ENCODE measurements at places on chromosomes 3 and 15.

- no peaks in the 10 kb centered on the region for H3K27me3 ChIP-seq
- peaks cover 44% of the 10 kb centered on the region for H3K4me1 ChIP-seq
- no peak overlapping the region for H3K4me3 ChIP-seq
- DNase-seq, result no peak
These were observed 20.9 kb downstream of the RAB7A start for GRCh38 chr3:128746881-128747280.

DNA sequence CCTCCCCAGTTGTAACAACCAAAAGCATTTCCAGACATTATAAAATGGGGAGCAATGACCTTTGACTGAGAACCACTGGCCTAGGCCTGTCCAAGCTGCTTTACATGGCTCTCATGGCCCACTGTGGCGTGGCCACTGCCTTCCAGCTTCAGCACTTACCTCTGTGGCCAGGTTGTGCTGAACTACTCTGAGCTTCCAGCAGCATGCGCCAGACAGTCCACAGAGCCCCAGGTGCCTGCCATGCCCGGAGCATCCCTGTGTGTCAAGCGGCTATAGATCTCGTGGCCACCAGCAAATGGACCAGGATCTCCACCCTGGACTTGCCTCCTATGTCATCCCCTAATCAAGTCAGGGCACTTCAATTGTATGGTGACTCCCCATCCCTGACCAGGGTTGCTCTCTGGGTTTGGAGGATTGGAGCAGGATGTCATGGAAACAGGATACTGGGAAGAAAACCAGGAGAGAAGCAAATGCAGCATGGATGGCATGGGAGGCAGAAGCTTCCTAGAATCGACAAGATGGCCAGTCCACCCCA lies 199.7 kb downstream of the UACA start:
- no peak for DNase-seq
- H3K36me3 ChIP-seq, result no peaks in the 10 kb centered on the region
- no peaks in the 10 kb centered on the region for H3K27me3 ChIP-seq
- no peak overlapping the region for H3K4me3 ChIP-seq
- peaks cover 35% of the 10 kb centered on the region for H3K4me1 ChIP-seq

- no peaks in the 10 kb centered on the region for H3K36me3 ChIP-seq
- H3K27me3 ChIP-seq, result no peaks in the 10 kb centered on the region
- no peak overlapping the region for H3K27ac ChIP-seq
- no peak for DNase-seq
- no peak overlapping the region for H3K4me3 ChIP-seq
These were observed 818.5 kb downstream of the TBL1XR1 start for GRCh38 chr3:176378789-176379188.

DNA sequence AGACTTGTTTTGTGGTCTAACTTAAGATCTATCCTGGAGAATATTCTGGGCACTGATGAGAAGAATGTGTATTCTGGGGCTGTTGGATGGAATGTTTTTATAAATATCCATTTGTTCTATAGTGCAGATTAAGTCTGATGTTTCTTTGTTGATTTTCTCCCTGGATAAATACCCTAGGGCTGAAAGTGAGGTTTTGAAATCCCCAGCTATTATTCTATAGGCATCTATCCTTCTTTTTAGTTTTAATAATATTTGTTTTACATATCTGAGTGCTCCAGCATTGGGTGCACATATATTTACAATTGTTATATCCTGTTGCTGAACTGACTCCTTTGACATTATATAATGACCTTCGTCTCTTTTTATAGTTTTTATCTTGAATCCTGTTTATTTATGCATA lies 42.9 kb downstream of the GALK2 start:
- H3K36me3 ChIP-seq, result peaks cover 11% of the 10 kb centered on the region
- no peak for DNase-seq
- H3K27me3 ChIP-seq, result no peaks in the 10 kb centered on the region
- H3K27ac ChIP-seq, result no peak overlapping the region
- H3K4me3 ChIP-seq, result no peak overlapping the region
- no peaks in the 10 kb centered on the region for H3K4me1 ChIP-seq

DNA sequence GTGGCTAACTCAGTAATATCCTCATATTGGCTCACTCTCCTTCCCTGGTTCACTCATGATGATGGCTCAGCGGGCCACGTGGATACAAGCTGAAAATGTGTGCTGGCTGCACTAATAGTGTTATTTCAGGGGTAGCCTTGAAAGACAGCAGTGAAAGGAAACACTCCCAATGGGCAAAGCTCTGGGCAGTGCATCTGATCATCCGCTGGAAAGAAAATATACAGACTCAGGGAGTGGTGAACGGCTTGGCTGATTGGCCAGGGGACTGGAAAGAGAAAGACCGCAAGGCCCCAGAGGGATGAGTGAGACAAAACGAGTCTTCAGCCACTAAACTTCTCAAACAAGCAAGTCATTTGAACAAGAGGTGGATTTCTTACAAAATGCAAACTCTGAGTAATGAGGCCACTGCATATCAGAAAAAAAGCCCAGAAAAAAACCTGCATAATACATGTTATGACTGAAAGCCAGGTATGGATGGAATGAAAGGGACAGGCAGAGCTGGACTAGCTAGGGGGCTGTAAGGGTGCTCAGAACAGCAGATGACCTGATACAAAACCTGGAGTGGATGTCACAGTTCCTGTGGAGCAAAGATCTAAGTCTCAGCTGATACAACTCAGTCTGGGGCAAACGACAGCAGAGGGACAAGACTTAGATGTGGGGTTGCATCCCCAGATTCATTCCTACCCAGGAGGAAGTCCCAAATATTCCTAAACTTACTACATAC lies 33.3 kb downstream of the CMTM6 start:
- H3K27me3 ChIP-seq, result no peaks in the 10 kb centered on the region
- peaks cover 25% of the 10 kb centered on the region for H3K36me3 ChIP-seq
- no peak overlapping the region for H3K4me3 ChIP-seq
- H3K4me1 ChIP-seq, result peaks cover 25% of the 10 kb centered on the region
- H3K27ac ChIP-seq, result no peak overlapping the region

- no peaks in the 10 kb centered on the region for H3K4me1 ChIP-seq
- H3K27ac ChIP-seq, result no peak overlapping the region
- H3K4me3 ChIP-seq, result no peak overlapping the region
- H3K36me3 ChIP-seq, result no peaks in the 10 kb centered on the region
- no peak for DNase-seq
These were observed 806.5 kb downstream of the OTOL1 start for GRCh38 chr3:162302983-162303624.

DNA sequence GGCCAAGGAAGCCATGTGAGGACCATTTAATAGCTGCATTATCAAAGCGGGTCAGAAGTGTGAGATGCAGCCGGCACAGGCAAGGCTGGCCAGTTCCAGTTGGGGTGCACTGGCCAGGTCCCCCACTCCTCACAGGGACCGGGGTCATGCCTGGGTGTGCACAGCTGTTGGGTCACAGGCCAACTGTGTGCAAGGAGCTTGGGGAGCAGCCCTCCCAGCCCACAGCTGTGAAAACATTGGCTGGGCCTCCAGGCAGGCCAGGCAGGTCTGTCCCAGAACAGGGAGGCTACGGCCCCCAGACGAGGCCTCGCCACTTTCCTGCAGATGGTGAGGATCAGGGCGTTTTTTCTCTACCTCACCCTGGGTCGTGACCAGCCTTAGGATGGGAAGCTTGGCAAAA lies 521.0 kb downstream of the NTRK3 start:
- H3K36me3 ChIP-seq, result no peaks in the 10 kb centered on the region
- H3K4me3 ChIP-seq, result no peak overlapping the region
- peaks cover 8% of the 10 kb centered on the region for H3K4me1 ChIP-seq
- no peaks in the 10 kb centered on the region for H3K27me3 ChIP-seq

DNA sequence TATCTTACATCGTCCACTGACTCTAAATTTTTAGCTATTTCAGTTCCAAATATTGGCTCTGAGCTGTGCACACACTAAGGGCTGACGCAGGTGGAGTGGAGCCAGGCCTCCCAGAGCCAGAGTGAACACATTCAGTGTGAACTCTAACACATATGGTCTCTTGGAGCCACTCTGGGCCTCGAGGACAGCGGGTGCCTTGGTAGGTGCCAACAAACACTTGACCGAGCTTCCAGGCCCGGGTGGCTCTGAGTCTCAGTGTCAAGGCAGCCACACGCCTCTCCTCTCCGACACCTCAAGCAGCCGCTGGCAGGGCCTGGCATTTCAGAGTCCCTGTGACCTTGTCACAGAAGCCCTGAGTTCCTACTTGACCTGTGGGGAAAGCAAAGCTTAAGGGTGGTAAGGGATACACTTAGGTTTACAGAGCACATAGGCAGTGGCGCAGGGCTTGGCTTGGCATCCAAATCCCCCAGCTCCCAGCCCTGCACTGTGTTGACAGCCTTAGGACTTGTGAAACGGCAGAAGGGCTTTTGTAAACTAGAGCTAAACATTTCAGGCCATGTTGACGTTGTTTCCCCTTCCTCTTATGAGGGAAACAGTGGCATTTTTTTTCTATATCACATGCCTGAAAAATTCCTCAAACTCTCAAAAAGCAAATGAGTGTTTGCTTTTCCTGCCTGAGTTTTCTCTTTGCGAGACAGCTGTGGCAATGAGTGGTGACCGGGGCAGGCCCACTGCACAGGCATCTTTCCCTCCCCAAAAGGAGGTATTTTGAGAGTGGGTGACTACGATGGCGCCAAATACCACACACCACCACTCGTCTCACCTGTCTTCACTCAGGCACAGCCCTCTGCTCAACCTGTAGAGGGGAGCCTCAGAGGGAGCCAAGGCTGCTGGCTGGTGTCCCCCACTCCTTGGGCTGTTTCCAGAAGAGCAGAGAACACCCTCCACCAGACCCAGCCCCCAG lies 60.8 kb downstream of the DAPK2 start:
- no peak overlapping the region for H3K4me3 ChIP-seq
- H3K27ac ChIP-seq, result no peak overlapping the region
- DNase-seq, result no peak
- H3K36me3 ChIP-seq, result no peaks in the 10 kb centered on the region

DNA sequence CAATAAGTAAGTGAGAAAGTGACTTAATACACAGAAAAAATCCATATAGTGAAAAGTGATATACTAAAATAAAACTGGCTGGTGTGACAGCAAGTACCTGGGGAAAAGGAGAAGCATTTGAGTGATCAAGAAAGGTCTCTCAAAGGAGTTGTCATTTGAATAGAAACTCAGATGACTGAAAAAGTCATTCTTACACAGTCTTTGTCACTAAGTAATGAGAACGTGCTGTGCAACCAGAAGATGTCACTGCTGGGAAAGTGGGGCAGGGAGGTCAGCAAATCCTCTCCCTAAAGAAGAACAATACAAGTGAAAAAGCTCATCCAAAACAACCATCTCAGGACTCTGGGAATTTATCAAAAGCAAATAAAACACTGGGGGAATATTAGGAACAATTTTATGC lies 317.5 kb upstream of the TRIM42 start:
- no peaks in the 10 kb centered on the region for H3K4me1 ChIP-seq
- no peak overlapping the region for H3K4me3 ChIP-seq
- H3K27me3 ChIP-seq, result no peaks in the 10 kb centered on the region

GRCh38 chr3:122858373-122858772 lies 63.5 kb downstream of the SLC49A4 start:
- peak; percentile 8 for DNase-seq
- H3K4me1 ChIP-seq, result no peaks in the 10 kb centered on the region
- peaks cover 6% of the 10 kb centered on the region for H3K36me3 ChIP-seq
- no peak overlapping the region for H3K27ac ChIP-seq
- no peak overlapping the region for H3K4me3 ChIP-seq

GRCh38 chr15:91073768-91074167 lies 26.3 kb upstream of the SV2B start:
- DNase-seq, result no peak
- no peaks in the 10 kb centered on the region for H3K27me3 ChIP-seq
- H3K4me3 ChIP-seq, result no peak overlapping the region
- no peaks in the 10 kb centered on the region for H3K4me1 ChIP-seq
- H3K27ac ChIP-seq, result no peak overlapping the region

GRCh38 chr15:80176443-80176842 lies 23.6 kb downstream of the FAH start:
- H3K27me3 ChIP-seq, result no peaks in the 10 kb centered on the region
- H3K4me1 ChIP-seq, result no peaks in the 10 kb centered on the region
- H3K4me3 ChIP-seq, result no peak overlapping the region
- no peak for DNase-seq
- H3K36me3 ChIP-seq, result peaks cover 7% of the 10 kb centered on the region

GRCh38 chr3:128933922-128934253 lies 54.5 kb downstream of the ACAD9 start:
- H3K27me3 ChIP-seq, result no peaks in the 10 kb centered on the region
- DNase-seq, result no peak
- H3K4me3 ChIP-seq, result no peak overlapping the region
- H3K4me1 ChIP-seq, result no peaks in the 10 kb centered on the region
- H3K27ac ChIP-seq, result no peak overlapping the region

DNA sequence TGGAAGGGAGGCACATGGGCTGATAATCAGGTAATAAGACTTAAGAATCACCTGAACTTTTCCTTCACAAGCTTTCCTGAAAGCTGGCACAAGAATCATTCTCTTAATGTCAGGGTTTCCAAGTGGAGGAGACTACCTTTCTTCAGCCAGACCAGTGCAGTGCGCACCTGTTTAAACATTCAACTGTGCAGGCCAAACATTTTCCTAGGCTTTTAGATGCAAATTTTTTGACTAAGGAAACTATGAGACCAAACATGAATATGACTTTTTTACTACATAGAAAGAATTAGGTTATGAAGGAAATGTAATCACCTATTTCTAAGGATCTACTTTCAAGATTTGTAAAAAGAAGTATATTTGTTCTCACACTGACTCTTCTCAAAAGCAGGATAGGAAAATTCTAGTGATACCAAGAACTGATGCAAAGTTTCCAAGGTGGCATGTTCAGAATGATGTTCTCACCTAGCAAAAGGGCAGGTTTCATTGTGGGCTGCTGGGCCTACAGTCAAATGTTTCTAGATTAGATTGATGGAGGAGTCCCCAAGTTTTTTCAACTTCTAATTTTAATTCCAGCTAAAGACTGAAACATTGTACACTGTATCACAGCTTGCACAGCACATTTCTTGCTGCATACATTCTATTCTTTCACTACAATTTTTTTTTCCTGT lies 339.1 kb downstream of the TIGIT start:
- DNase-seq, result no peak
- no peak overlapping the region for H3K4me3 ChIP-seq
- H3K27ac ChIP-seq, result no peak overlapping the region

DNA sequence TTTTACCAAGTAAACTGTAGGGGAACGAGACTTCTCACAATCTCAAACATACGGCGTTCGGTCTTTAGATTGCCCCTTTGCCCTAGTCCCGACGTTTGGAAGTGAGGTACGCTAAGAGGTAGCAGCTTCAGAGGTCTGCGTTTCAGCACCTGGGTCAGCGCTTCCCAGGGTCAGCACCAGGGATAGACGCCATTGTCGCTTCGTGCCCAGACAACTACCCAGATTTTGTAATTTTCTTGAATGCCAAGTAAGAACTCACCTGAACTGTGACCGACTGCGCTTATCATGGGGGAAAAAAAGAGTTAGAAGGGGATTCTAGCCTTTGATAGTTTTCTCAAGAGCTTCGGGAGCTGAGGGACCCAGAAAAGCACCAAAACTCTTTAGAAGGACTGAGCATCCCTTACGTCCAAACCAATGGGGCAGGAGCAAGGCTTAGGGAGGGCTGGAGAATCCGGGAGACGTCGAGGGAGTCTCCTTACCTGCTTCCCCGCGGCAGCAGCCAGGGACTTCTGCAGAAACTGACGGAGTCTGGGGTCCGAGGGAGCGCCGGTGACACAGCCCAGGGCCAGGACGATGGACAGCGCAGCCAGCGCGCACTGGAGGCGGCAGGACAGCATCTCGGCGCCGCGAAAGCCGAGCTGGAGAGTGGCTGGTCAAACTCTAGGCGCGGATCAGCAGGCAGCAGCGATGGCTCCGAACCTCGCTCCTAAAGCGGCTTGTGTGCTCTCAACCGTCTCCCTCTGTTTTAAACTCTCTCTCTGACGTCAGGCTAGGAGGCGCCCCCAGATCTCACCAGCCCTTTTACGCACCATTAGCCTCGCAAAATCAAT lies at the start of gene SST:
SST (minus strand) TSS at position 720 of the 830 bp plus-strand sequence; CDS start at position 617, 103 bp downstream.
- H3K4me3 ChIP-seq, result no peak within 1 kb of the TSS
- H3K4me1 ChIP-seq, result no peaks in the 10 kb centered on the region
- H3K36me3 ChIP-seq, result no peaks in the 10 kb centered on the region
- no peak within 1 kb of the TSS for H3K27ac ChIP-seq
- no peak for DNase-seq

All from CD4-positive, alpha-beta T cell (primary cell).